ENCODE measurements at places on chromosomes 7 and 10.

- no peak for DNase-seq
Measured at GRCh38 chr7:146290746-146291145, 174.1 kb downstream of the CNTNAP2 start.

- DNase-seq, result no peak
Measured at GRCh38 chr7:33900501-33900900, 4.8 kb upstream of the BMPER start.

- DNase-seq, result no peak
Measured at GRCh38 chr10:33478675-33479125, 144.2 kb upstream of the NRP1 start.

DNA sequence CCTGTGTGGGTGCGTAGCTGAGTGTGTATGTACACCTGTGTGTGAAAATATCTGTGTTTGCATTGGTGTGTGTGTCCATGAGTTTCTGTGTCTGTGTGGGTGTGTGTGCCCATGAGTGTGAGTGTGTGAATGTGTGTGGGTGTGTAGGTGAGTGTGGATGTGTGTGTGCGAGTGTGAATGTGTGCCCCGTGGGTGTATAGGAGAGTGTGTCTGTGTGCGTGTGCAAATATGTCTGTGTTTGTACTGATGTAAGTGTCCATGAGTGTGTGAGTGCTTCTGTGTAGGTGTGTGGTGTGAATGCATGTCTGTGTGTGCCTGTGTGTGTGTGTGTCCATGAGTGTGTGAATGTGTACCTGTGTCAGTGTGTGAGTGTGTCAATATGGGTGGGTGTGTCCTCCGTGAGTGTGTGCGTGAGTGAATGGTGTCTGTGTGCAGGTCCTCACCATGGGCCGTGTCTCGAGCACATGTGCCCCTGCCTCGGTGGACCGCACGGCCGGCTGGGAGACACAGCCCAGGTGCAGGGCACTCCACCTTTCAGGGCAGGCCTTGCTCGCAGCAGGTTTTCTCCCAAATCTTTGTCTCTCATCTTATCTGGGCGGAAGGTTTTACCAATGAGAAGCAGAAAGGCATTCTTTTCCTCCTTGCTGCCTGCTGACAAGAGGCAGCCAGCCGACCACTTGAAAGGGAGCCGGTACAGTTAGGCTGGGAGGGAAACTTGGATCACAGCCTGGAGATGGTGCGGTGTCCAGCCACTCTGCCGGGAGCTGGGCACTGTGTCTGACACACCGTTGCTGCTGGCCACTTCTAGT, 107.1 kb upstream of the FAM20C start:
- DNase-seq, result no peak

DNA sequence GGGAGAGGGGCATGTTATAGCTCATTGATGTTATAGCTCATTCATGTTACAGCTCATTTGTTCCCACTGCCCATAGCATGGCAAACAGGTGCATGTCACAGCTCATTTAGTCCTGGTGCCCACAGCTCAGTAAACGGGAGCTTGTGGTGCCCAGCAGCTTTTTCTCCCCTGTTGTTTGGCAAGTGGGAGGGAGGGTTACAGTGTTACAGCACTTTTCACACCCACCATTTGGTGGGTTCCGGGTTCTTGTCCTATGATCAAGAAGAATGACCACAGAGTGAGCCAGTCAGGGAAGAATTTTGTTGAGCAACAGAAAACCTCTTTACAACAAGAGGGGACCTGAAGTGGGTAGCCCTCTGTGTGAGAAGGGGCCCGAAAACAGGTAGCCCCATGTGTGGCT, 162.8 kb upstream of the CSTF2T start:
- no peak for DNase-seq

- DNase-seq, result no peak
Measured at GRCh38 chr7:6271060-6271658, 1.3 kb downstream of the CYTH3 start.
